Kidney glomerular epithelial cell (primary cell): ENCODE measurements at places on chromosomes 2 and 18.

- DNase-seq, result no peak
Observed at GRCh38 chr2:83051538-83052170, 1407.4 kb downstream of the SUCLG1 start.

DNA sequence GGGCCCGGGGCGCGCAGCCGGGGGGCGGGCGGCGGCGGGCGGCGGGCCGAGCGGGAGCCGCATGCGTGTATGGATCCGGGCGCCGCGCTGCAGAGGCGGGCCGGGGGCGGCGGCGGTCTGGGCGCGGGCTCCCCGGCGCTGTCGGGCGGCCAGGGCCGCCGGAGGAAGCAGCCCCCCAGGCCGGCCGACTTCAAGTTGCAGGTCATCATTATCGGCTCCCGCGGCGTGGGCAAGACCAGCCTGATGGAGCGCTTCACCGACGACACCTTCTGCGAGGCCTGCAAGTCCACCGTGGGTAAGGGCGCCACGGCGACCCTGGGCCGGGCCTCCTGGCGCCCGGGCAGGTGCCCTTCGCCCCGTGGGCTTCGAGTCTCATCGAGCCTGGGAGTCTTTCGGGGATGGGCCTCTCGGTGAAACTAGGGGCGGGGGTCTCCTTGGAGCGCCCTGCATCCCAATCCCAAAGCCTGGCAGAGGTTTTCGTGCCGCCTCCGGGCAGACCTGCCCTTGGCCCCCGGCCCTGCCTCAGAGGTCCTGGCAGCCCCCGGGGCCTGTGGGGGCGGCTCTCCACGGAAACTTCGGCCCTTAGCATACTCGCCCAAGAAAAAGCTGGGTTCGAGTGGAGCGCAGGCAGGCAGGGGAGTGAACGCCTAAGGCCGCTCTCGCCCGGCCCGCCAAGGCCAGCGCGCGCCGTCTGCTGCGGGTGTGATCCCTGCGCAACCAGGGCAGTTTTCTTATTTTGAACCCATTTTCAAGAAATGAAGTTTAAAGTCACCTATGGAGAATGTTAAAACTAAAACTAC lies 622 bp downstream of the RAB12 start:
- DNase-seq, result no peak

- DNase-seq, result no peak
Observed at GRCh38 chr2:26885651-26886329, 37.9 kb downstream of the DPYSL5 start.

DNA sequence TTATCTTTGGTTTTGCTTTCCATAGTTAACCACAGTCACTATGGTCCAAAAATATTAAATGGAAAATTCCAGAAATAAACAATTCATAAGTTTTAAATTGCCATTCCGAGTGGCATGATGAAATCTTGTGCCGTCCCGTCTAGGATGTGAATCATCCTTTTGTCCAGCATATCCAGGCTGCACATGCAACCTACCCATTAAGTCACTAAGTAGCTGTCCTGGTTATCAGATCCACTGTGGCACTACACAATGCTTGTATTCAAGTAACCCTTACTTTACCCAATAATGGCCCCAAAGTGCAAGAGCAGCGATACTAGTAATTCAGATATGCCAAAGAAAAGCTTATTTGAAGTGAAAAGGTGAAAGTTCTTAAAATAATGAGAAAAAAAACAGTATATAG lies 10.7 kb downstream of the USP34 start:
- DNase-seq, result peak; percentile 25

DNA sequence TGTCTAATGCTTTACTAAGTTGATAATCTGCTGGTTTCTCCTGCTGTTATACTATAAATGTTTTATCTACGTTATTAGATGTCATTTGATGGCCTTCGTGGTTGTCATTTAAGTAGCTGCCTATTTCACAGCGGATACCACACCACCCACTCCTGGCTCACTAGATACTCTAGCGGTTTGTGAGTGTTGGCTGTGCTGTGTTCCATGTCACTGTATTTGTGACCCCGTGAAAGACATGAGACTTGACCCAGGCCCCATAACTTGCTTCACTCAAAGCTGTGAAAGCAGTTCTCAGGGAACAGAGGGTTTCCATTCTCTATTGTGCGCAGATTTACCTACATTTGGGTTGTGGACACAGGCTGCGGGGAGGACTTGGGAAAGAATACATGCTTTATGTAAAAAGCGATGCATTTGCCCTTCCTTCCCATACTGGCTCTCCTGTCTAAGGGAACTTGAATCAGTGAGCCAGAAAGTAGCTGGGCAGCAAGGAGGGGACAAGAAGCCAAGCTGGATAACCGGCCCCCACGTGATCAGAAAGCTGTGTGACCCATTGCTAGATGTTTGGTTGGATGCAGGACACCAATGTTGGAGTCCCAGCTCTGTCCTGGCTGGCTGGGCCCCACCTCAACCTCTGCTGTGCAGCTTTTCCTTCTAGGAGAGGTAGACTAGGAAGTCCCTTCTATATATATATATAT lies 52.2 kb downstream of the PLB1 start:
- no peak for DNase-seq

DNA sequence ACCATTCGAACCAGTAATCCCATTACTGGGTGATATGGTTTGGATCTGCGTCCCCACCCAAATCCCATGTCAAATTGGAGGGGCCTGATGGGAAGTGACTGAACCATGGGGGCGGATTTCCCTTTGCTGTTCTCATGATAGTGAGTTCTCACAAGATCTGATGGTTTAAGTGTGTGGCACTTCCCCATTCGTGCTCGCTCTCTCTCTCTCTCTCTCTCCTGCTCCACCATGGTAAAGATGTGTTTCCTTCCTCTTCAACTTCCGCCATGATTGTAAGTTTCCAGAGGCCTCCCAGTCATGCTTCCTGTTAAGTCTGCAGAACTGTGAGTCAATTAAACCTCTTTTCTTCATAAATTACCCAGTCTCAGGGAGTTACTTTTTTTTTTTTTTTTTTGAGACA lies 62.6 kb downstream of the NBAS start:
- DNase-seq, result no peak
